Motor neuron (in vitro differentiated cells): ENCODE measurements at places on chromosomes 1 and 21.

GRCh38 chr1:231091415-231091814 lies 51.4 kb upstream of the FAM89A start:
- ATAC-seq = no peak

DNA sequence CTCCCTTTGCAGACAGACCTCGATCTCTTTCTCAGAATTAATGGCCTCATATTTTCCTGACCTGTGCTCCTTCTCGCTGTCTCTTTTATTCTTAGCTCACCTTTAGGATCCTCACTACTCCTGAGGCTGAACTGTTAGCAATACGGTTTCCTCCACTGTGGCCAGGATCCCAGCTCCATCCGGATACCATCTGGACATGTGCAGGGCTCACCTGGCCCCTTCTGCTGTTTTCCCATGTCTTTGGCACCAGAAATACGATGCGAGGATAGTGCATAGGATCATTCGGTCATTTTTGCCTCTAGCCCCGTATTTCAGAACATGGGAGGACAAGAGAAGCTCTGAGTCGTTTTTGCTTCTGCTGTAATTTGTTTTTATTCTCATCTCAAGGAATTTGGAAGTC lies 108.5 kb upstream of the KIF26B start:
- ATAC-seq = no peak

DNA sequence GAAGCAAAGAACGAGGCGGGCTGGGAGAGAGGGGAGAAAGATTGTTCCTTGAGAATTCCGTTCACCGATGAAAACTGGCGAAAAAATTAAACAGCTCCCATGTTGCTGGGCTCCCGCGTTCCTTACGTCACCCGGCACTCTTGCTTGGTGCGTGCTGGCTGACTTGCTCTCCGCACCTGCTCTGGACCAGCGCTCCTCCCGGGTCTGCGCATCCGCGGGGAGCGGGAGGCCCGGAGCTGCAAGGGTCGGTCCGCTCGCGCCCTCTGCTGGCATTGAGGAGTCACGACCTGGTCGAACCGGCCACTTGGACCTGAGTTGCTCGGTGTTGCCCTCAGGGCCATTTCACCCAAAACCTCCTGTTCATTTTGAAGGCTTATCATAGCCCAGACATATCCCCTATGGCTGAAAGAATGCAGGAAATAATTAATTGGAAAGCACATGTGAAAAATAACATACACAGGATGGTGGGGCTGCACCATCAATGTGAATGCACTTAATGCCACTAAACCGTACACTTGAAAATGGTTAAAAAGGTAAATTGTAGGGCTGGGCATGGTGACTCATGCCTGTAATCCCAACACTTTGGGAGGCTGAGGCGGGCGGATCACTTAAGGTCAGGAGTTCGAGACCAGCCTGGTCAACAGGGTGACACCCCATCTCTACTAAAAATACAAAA lies 98.9 kb upstream of the BACE2 start:
- peak; percentile 97 for ATAC-seq

GRCh38 chr1:160005070-160005469 lies 26.7 kb downstream of the PIGM start:
- no peak for ATAC-seq

DNA sequence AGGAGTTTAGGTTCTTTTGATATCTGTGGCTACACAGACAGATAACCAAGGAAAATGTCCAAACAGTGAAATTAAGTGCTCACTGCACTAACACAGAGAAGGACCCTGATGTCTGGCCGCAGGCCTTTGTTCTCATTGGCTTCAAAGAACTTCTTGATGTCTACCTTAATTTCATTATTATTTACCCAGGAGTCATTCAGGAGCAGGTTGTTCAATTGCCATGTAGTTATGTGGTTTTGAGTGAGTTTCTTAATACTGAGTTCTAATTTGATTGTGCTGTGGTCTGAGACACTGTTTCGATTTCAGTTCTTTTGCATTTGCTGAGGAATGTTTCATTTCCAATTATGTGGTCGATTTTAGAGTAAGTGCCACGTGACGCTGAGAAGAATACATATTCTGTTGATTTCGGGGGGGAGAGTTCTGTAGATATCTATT lies 15.2 kb upstream of the LGALS8 start:
- ATAC-seq = no peak

DNA sequence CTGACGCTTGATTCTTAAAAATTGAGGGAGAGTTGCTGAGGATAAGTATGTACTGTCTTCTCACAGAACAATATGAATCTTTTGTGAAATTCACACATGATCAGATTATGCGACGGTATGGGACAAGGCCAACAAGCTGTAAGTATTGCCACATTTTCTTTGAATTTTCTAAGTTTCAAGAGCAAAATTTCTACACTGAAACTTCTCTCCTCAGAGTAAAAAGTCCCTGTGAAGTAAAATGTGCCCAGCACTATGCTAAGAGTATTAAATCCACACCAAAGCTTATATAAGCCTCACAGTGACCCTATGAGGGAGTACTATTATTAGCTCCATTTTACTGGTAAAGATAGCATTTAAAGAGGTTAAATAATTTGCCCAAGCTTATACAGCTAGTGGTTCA lies 12.2 kb downstream of the AKIRIN1 start:
- ATAC-seq = no peak
